ENCODE measurements at places on chromosomes 2 and 18.

DNA sequence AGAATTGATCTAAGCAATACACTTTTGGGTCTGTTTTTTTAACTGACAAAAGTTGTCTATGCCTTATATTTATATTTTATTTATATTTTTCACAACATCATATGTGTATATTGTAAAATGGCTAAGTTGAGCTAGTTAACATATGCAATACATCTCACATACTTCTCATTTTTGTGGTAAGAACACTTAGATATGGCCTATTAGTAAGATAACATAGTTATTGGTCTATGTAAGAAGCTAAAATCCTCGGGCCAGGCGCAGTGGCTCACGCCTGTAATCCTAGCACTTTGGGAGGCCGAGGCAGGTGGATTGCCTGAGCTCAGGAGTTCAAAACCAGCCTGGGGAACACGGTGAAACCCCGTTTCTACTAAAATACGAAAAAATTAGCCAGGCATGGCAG, 275.6 kb upstream of the ID2 start:
- no peak for DNase-seq

- no peak for DNase-seq
These were observed 151.8 kb upstream of the UNC80 start for GRCh38 chr2:209619782-209620181.

GRCh38 chr2:207725873-207726578, 14.6 kb downstream of the CCNYL1 start:
- no peak for DNase-seq

- DNase-seq: no peak
These were observed 47.9 kb upstream of the CCDC150 start for GRCh38 chr2:196591621-196592022.

DNA sequence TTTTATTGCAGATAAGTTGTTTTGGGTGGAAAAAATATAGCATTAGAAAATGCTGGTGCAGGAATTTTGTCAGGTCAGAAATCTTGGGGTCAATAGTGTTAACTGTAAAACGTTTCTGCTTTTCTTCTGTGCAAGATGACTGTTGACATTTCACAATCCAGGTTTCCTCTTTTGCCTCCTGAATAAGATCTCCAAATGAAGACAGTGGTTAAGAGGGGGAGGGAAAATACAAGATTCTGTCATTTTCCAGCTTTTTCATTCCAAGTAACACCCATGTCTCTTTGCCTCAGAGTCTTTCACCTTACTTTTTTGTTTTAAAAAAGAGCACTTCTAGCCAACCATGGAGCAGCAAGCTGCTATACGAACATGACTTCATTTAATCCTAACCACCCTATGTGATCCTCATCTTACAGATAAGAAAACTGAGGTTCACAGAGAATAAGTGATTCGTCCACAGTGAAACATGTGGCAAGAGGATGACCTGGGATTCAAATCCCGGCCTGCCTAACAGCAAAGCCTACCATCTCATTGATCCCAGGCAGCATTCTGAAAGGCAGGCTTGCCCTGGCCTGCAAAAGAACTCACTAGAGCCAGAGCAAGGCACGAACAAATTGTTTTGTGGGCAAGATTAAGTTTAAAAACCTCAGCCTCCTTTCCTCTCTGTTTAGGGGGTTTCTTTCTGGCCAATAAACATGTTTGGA, 3.0 kb downstream of the PLEK start:
- DNase-seq: no peak

GRCh38 chr2:54687595-54688152, 35.8 kb upstream of the EML6 start:
- DNase-seq: no peak

GRCh38 chr18:79815657-79816056, 17.9 kb downstream of the KCNG2 start:
- no peak for DNase-seq

- DNase-seq: no peak
These were observed 13.7 kb upstream of the FOSL2 start for GRCh38 chr2:28378679-28379584.

GRCh38 chr2:130369311-130369964, 13.6 kb downstream of the PTPN18 start:
- DNase-seq: no peak

DNA sequence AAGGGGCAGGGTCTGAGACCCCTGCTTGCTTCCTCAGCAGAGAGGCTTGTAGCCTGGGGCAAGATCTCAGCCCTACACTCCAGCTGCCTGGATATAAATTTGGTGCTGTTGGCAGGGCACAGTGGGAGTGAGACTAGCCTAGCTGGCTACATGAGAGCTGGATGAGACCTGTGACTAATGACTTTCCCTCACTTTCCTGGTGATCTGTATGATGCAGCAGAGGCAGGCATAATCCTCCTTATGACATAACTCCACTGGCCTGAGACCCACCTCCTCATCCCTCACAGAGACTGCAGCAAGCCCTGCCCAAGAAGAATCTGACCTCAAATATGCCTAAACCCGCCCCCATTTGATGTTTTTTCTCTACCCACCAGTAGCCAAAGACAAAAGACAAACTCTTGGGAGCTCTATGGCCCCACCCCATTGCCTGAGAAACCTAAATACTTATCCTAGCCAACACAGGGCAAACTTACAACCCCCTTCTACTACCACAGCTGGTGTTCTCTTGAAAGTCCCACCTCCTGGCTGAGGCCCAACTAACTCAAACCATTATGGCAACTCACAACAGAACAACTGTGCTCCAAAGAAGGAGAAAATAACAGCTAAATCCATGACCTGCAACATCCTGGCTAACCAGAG, 102.7 kb downstream of the NR4A2 start:
- no peak for DNase-seq

- no peak for DNase-seq
These were observed 372.4 kb downstream of the OSR1 start for GRCh38 chr2:18986046-18986445.

- DNase-seq: no peak
These were observed 34.5 kb downstream of the KCNG3 start for GRCh38 chr2:42459296-42459695.

DNA sequence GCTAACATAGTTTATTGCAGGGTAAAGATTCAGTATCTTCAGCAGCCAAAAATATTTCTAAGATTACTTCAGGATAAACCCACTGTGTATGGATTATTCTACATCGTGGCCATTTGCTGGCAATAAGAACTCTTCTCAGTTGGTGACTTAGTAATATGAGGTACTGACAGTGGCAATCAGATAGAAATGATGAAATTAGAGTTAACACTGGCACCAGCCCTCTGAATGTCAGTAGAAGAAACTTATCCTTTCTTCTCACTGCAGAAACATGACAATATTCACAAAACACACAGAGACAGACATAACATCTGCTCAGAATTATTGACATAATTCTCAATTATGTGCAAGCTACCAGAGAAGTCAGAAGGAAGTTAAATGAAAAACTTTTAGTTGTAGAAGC, 246.3 kb upstream of the COL3A1 start:
- DNase-seq: no peak

DNA sequence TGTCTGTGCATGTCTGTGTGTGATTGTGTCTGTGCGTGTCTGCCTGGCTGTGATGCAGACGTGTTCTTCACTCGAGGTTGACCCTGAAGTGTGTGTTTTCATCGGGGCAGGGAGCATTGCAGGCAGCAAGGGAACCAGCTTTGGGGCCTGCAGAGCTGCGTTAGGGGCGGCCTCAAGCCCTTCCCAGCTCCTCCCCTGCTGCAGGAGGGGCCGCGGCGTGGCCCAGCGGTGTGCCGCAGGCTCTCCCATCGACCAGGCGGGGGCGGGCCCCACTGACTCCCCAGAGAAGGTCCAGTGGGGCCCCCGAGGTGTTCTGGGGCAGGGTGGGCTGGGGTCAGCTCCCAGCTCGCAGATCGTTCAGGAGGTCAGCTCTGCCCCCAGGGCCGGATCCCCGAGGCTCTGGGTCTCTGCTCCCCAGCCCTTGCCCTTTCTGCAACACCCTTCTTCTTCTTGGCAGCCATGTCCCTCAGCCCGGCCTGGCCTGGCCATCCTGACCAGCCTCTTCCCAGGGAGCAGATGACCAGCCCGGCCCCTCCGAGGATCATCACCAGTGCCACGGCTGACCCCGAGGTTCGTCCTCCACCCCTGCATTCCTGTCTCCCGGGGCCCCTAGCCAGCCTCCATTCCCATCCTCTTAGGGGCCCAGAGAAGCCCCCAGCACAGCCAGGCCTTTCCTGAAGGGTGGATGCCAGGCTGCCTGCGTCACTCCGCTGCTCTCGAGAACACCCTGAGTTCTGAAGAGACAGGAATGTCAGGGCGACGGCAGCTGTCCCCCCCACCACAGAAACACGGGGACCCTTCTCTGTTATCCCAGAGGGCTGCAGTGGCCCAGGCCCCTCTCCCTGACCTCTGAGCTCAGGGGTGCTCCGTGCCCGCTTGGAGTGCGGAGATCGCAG, 11.1 kb upstream of the KLHL30 start:
- no peak for DNase-seq

DNA sequence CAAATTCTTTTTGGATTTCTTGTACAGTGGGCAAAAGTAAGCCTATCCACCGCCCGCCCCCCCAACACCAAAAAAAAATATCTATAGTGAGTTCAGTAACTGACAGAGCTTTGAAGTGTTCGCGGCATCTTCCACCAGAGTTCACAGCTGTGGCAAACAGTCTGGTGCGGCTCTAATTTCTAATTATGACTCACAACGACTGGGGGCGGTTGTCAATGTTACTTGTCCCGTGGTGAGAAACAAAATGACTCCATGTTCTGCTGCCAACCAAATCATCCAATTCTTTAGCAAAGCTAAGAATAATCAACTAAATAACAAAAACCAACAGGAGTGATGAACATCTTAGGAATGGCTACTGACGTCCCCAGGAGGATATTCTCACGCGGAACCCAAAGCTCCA, 392.5 kb upstream of the SALL3 start:
- DNase-seq: no peak

DNA sequence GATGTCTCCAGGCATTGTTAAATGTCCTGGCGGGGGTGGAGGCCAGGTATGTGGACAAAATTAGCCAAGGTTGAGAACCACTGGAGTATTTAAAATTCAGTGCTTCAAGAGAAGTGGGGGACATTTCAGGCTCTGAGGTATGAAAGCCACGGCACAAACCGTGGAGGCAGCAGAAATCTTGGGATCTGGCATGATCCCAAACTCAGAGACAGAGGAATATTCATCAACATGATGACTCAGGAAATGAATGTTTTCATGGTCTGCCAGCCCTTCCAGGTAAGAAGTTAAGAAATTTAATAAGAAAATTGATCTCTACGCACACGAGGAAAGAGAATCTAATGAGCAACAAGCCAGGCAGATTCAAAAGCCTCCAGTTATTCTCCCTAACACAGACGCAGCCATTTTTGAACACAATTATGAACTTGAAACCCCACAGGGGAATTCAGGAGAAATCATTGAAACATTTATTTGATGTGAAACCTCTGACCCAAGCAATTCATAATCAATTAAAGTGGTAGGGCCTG, 11.3 kb upstream of the GRP start:
- no peak for DNase-seq

DNA sequence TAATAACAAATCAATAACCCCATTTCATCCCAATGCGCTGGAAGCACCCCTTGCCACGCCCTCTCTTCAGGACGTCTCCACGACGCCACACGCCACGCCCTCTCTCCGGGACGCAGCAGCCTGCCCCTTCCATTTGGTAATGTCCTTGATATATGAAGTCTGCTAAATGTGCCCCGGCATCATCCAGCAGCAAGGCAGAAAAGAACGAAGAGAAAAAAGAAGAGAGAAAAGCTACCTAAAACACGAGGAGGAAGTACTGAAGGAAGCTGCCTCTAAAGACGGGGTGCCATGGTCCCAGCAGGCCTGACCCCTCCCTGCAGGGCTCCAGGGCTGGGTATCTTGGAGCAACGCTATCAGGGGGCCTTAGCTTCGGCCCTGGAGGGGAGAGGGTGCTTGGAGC, 41.8 kb downstream of the CNGA3 start:
- no peak for DNase-seq

- DNase-seq: no peak
These were observed 63.8 kb downstream of the STRN start for GRCh38 chr2:36902385-36903120.

GRCh38 chr2:118460425-118460824, 372.2 kb downstream of the INSIG2 start:
- DNase-seq: no peak

GRCh38 chr2:42754021-42754775, 9.7 kb downstream of the OXER1 start:
- no peak for DNase-seq

DNA sequence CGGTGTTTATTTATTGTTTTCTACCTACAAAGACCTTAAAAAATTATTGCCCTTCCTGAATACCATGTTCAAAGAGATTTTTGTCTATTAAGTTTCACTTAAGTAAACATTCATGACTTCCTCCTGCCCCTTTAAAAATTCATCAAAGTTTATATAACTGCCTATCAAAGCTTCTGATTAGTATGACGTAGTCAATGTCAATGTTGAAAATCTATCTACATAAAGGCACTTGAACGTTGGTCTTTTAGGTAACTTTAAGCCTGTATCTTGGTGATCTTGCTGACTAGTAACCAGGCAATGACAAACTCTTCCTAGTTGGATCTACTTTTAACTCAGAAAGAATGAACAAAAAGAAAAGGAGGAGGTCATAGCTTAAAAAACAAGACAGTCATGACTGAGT, 97.2 kb downstream of the MAIP1 start:
- DNase-seq: no peak

DNA sequence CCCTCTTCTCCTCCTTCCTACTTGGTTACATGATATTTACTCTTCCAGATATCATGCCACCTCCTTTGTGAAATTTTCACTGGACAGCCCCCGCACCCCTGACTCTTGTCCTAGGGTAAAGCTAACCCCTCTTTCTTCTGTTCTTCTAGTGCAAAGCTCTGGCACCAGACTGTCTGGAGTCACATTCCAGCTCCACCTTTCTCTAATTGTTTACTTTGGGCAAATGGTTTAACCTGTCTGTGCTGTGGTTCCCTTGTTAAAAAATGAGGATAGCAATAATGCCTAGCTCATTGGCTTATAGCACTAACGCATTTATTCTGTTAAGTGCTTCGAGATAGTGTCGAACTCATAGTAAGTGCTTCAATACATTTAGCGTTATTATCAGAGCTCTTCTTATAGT, 306.2 kb downstream of the ALK start:
- no peak for DNase-seq

- DNase-seq: no peak
These were observed 318.7 kb downstream of the MEIS1 start for GRCh38 chr2:66753660-66754059.

DNA sequence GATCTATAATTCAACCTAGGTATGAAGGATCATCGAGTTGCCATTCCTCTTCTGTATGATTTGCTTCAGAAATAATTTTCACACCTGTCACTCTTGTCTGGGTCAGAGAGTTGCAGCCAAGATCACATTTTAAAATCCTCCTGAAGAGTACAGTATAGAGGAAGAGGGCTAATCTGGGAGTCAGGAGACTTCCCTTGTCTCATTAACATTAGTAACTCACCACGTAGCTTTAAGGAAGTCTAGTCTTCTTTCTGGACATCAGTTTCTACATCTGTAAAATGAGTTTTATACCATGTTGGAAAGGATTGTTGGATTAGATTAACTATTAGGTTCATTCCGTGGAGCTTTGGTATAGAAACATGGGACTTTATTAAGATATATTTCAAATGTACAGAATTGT, 109.4 kb downstream of the TDRD15 start:
- DNase-seq: no peak

GRCh38 chr2:75952173-75952572, 241.5 kb upstream of the GCFC2 start:
- DNase-seq: no peak

- DNase-seq: no peak
These were observed 85.5 kb upstream of the PXDN start for GRCh38 chr2:1829796-1830195.
